ENCODE measurements at places on chromosomes 16 and 17.
A peak's percentile ranks its signal among the peaks of the same experiment; 100 is the strongest.

DNA sequence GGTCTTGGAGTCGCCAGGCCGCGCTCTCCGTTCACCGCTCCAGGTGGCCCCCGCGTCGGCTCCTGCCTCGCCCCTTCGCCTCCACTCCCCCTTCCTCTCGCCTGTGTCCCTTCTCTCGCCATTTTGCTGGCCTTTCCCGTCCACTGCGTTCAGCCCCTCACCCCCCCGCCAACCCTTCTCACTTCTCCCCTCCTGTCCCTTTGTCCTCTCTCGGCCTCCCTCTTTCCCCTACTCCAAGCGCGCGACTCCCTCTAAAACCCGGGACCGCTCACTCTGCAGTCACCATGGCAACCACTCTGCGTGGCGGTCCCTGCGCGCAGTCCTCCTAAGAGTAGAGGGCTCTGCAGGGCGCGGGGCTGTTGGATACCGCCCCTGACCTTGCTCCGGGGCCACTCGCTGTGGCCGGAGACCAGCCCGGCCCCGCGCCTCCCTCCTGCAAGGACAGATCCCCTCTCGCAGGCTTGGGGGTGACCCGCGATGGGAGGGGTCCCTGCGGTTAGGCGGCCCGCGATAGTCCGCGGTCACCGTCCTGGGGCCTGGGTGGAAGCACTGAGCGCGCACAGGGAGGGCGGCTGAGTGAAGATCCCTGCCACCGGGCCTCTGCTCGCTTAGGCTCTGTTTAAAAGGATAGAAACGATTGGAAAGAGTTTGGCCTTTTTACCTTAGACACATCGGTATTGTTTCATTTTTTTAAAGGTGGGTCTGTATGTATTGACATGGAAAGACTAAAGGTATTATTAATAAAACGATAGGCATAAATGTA, 454 bp downstream of the CCDC40 start:
- peak; percentile 55 for DNase-seq

- no peak for DNase-seq
These were observed 394 bp upstream of the CPD start for GRCh38 chr17:30378241-30378824.

GRCh38 chr16:88608076-88608475, 30.3 kb upstream of the IL17C start:
- DNase-seq: no peak

GRCh38 chr17:33021731-33022408, 30.2 kb downstream of the SPACA3 start:
- no peak for DNase-seq

- DNase-seq: no peak
These were observed 6.5 kb downstream of the HSD17B2 start for GRCh38 chr16:82041542-82041941.

GRCh38 chr16:77290451-77291115, 91.4 kb downstream of the SYCE1L start:
- peak; percentile 46 for DNase-seq

DNA sequence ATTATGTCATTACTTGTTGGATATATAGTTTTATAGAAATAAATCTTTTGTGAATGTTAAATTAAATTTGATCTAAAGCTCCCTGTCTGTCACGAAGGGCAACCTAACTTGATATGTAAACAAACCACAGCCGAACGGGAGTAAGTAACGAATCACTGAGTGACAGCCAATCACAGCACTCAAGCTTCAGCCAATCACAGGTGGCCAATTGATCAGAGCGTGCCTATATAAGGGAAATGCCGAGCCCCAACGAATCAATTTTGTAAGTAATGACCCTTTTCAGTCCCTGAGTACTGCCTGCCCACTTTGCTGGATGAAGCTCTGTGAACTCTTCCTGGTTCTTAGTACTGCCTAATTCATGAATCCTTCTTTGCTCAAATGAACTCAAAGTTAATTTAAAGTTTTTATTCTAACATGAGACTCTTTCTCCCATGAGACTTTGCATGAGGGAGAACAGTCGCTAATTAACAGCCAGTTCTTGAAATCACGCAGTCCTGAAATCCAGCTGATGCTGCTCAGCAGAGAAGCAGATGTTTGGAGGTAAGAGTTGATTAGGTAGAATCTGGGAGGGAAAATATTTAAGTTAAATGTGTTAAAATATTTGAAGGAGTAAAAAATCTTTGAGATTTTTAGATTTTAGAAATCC, 302.2 kb downstream of the CNTNAP4 start:
- DNase-seq: no peak

GRCh38 chr16:57196753-57197152, 10.6 kb downstream of the RSPRY1 start:
- no peak for DNase-seq

- no peak for DNase-seq
These were observed 2.7 kb downstream of the COTL1 start for GRCh38 chr16:84614968-84615813.

GRCh38 chr17:77281122-77281903, 140.5 kb downstream of the SEC14L1 start:
- DNase-seq: no peak

DNA sequence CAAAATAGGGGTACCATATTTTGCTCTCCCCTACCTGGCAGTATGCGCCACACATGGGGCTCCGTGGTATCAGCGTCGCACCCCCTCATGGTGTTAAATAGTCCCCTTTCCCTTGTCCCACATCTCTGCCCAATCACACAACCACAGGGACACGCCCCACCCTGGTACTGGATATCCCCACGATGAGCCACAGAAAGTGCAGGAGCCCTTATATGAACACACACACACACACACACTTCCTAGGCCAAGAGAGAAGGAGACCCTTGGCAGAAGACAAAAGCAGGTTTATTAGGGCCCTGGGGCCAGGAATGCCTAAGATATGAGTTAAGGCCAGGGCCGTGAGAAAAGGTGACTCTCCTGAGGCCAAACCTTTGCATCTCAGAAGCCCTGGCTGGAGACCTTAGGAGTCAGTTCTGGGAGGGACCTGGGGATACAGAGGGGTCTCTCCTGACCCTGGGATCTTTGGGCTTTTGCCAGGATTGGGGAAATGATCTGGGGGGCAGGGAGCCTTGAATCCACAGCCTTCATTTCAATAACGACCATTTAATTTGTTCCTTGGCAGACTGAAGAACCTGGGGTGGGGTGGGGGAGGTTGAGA, 11.6 kb downstream of the COPZ2 start:
- DNase-seq: no peak

DNA sequence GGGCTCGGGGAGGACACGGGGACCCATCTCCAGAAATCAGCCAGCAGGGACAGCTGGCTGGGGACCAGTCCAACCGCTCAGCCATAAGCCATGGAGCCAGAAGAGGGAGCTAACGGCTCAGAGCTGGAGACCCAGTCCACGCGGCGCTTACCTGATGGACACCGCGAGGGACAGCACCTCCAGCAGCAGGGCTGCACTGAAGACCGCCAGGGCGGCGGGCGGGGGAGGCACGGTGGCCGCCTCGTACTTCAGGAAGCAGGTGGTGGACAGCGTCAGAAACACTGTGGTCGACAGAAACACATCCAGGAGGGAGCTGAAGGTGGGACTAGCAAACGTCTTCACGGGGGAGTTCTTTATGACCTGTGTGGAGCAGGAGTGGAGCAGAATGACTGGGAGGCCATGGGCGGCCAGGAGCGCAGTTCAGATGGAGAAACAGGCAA, 102.6 kb upstream of the CREBBP start:
- peak; percentile 62 for DNase-seq

DNA sequence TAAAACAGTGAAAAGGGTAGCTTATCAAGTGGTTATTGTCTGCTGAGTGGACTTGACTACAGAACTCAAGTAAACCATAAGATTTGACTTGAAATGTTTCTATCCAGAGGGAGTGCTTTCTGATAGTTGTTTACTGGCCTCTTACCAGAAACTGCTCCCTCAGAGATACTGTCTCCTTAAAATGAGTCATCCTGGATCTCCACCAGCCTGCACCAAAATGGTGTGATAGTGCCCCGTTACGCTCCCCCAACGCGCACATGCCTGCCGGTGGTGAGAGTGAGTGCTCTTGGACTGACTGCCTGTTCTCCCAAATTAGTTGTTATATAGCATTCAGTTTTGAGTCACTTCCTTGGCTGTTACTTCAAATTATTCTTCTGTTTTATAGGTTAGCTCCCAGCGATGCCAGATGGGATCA, 22.9 kb downstream of the PRCD start:
- DNase-seq: no peak

- DNase-seq: no peak
These were observed 25.0 kb upstream of the KCNJ16 start for GRCh38 chr17:70049801-70050591.

GRCh38 chr17:14699574-14700185, 398.8 kb downstream of the HS3ST3B1 start:
- no peak for DNase-seq
